Lung microvascular endothelial cell (primary cell): ENCODE measurements at places on chromosomes 5 and 9.

GRCh38 chr5:60541980-60542379 lies 158.0 kb downstream of the DEPDC1B start:
- no peak for DNase-seq

GRCh38 chr5:74372051-74372450 lies 268.5 kb downstream of the ENC1 start:
- no peak for DNase-seq

DNA sequence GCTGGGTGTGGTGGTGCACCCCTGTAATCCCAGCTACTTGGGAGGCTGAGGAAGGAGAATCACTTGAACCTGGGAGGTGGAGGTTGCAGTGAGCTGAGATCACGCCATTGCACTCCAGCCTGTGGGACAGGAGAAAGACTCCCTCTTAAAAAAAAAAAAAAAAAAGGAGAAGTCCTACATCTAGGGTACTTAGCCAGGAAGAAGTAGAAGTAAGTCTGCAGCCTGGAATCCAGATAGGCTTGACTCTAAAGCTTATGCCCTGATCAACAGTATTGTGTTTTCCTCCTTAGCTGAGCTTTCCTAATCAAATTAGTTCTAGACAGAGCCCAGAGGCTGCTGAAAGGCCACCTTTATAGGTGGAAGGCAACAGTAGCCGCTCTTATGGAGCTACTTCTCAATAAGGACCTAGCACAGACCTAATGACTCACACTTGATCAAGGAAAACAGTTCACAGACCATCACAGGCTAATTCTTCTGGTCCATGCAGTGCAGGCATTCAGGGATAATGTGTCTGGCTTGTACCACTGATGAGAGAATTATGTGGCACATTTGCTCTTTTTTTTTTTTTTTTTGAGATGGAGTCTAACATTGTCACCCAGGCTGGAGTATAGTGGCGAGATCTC lies 105.5 kb upstream of the KLF4 start:
- no peak for DNase-seq

GRCh38 chr9:77827104-77827784 lies 179.1 kb upstream of the GNA14 start:
- DNase-seq = no peak

- no peak for DNase-seq
Observed at GRCh38 chr9:72917892-72918509, 34.9 kb downstream of the ALDH1A1 start.

DNA sequence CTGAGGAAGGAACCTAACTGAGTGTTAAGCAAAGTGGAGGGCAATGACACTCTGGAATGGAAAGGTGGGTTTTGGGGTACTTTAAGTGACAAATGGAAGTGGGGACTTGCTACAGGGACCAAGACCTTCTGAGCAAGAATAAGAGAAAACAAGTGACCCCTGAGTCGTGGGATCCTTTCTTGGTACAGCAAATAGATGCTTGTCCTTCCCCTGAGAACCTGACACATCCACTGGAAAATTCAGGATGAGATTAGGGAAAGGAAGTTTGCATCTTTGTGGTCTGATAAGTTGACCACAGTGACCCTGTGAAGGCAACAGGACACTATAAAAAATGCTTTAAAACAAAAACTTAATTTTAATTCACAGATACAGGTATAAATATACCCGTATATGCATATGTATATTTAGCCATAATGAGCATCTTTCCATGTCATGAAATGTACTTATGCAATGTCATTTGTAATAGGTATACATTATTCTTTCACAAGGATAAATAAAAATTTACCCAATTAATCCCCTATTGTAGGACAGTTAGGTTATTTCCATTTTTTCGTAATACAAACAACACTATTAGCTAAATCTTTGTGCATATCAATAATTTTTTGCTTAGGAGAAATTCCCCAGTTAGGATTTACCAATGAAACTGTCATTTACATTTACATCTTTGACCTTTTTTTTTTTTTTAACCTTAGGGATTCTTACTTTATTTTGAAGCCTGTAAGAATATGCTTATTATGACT lies 2.0 kb upstream of the IRF1 start:
- no peak for DNase-seq

- no peak for DNase-seq
Observed at GRCh38 chr9:76223749-76224340, 170.4 kb downstream of the RFK start.
